Choroid plexus epithelial cell (primary cell): ENCODE measurements at places on chromosomes 12 and 14.

- peak; percentile 71 for DNase-seq
These were observed 7.7 kb downstream of the RACGAP1 start for GRCh38 chr12:50017641-50018040.

DNA sequence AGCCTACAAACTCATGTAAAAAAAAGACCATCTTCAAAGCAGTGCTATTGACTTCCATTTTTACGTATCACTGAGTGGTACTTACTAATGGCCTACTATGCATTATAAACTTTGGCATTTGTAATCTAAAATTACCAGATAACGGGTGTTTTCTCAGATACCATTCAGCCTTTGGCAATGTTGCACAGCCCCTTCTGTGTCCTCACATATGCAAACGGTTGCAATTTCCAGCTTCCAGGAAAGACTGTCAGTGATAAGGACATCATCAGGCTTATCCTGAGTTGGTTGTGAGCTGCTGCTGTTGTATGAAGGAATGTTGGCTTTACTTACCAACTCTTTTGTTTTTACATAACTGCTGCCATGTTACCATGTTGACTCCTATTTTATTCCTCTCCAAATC lies 1.6 kb upstream of the SLC6A13 start:
- no peak for DNase-seq

- DNase-seq, result peak; percentile 97
These were observed 13.8 kb upstream of the SLC38A2 start for GRCh38 chr12:46386360-46386867.

DNA sequence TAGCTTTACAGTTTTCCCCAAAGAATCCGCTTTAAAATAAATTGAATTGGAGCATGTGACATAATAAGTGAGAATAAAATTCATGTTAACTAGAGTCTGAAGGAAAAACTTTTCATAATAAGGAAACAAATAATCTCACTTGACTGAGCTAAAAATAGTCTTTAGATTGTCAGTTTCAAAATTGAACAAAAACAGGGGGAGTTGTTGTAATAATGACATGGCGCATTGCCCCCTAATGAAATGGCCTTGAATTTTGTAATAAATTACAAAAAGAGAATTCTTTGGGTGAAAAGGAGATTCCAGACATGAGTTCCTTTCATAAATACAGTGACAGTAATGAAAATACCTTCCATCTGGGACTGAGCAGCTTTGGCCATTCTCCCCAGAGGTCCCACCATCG lies 178.6 kb downstream of the EFCAB11 start:
- DNase-seq, result no peak

DNA sequence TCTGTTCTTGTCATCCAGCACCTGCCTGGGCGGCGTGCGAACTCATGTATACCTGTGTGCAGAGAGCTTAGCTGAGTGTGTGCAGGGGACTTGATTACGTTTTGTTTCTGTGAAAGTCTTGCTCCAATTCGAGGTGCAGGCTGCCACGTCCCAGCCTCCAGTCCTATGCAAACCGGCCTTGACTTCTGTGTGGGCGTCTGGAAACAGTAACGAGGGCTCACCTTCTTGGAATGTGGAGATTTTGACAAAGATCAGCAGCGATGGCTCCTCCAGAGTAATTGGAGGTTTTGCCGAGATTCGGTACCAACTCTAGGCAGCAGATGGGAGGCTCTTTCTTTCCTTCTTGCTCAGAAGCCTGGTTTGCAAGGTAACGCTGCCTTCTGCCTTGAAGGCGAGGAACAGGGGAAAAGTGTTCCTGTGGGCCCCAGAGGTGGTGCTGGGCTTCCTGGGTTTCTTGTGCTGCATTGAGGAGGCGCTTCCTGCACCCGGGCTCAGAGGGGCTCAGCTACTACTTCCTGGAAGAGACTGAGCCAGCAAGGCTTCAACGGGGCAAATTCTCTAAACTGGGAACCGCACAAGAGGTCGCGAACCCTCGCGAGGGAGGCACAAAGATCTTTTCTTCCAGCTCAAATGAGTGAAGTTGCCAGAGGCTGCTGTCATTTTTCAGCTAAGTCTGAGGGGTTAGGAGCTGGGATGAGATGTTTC lies 249.0 kb downstream of the AACS start:
- no peak for DNase-seq

DNA sequence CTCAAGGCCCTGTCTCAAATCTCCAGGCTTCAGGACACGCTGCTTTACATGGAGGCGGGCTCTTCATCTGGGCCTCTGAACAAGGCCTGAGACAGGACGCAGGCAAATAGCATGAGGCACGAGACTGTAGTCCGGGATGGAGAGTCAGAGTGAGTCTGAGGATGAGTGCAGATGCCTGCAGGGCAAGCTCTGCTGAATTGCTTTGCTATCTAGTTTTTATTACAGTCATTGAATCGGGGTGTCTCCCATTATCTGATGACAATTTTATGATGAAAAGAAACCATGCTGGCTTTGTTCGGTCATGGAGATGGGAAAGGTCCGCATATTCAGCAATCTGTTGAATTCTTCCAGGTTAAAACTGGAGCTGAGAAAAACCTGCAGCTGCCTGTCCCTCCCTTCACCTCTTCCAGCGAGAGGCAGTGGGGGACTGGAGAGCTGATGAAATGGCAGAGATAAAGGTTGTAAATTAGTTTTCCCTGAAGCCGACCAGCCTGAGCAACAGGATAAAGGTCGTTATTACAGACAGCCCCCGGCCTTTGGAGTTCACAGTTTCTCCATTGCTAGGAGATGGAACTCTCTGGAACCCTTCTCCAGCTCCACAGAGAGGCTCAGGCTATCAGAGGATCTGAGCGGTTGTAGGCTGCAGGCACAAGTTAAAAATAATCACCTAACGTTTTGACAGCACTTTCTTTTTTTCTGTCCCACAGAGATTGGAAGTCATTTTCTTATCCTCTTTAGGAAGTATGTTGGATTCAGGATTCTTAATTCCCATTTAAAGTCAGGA lies 1.3 kb upstream of the ADGRD1 start:
- no peak for DNase-seq

- no peak for DNase-seq
These were observed 1.4 kb downstream of the SNRPF start for GRCh38 chr12:95859947-95860850.
